ENCODE measurements at places on chromosomes 6 and 20. TPM values are rescaled to one million over a fixed set of nuclear protein-coding genes. Genes with fewer than 3 reads are reported as not detected.

DNA sequence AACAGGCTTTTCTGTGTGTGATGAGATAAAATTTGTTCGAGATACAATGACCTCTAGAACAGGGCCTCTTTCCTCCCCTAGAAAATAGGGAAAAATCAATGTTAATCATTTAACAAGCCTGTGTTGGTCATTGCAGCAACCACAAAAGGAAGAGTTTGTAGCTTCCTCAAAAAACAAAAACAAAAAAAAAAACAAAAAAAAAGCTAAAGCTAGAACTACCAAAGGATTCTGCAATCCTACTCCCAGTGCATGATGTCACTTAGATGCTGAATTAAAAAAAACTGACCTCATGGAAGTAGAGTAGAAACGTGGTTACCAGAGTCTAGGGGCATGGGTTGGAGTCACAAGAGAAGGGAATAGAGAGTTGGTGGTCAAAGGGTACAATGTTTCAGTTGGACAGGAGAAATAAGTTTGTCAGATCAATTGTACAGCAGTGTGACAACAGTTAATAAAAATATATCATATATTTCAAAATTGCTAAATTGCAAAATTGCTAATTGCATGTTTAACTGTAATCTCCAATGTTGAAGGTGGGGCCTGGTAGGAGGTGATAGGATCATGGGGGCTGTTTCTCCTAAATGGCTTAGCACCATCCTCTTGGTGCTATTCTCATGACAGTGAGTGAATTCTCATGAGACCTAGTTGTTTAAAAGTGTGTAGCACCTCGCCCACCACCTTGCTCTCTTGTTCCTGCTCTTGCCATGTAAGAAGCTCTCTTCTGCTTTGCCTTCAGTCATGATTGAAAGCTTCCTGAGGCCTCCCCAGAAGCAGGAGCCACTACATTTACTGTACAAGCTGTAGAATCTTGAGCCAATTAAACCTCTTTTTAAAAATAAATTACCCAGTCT, 163.4 kb upstream of the SIM1 start:
- no peak for DNase-seq

DNA sequence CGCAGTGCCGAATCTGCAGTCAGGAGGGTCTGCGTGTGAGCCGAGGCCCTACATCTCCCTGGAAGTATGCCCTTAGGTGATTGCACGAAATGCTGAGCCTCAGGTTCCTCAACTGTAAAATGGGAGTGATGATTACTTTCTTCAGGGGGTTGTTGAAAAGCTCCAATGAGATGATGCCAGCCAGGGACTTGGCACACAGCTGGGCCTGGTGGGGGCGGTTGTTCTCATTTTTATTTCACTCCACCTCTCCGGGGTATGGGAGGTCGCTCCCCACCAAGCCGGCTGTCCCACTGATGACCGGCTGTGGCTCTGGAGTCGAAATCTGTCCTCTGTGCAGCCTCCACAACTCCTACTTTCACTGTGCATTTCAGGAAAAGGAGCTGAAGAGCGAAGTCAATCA, 8.1 kb downstream of the PCK1 start:
- DNase-seq = no peak

DNA sequence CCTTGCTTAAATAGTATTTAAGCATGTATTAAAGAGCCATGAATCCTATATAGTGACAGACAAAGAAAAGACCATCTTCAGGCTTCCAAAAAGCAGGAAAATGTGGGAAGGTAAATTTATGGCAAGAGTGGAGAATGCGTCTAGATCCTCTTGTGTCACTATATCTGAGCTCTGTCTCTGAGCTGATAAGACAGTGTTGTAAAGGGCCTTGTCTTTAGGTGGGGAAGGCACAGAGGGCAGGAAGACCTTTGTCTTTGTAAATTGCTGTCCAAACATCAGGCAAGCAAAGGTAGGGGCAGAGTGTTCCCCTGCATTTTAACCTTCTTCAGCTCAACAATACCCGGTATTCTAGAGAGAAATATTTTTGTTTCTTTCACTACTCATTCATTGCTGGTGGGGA, 33.9 kb upstream of the MBOAT1 start:
- no peak for DNase-seq

- no peak for DNase-seq
Observed at GRCh38 chr20:40326784-40327183, 362.3 kb downstream of the MAFB start.

DNA sequence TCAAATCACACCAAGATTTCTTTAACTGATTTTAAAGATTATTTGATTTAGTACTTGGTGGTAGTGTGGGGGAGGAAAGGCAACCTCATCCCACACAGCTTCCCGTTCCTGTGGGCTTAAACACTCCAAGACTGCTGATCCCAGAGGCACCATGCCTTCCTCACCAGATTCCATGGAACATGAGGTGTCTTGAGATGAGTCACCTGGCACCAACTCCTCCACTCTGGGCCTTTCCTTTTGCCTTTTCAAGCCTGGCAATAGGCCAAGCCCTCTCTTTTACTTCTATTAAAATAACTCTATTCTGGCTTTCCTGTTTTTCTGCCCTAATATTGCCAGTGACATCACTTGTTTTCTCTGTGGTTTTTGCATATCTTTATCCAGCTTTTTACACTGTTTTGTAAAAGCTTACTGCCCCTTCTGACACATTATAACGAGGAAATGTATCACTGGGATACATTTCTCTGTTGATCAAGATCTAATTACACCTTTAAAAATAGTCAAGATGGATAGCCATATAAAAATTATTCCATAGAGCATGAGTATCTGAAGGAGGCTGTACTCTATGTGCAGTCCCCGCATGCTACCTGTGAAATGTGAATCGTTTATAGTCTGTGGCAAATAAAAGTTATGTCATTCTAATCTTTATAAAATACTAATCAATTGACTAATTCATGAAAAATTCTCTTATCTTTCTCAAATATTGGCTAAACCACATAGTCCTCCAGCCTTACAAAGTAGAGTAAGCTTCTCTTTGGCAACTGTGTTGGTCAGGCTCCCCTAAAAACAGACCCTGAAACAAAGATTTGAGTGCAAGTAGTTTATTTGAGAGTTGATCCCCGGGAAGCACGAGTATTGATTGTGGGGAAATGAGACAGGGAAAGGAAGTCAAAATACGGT, 257.8 kb upstream of the KCNQ5 start:
- DNase-seq = no peak

DNA sequence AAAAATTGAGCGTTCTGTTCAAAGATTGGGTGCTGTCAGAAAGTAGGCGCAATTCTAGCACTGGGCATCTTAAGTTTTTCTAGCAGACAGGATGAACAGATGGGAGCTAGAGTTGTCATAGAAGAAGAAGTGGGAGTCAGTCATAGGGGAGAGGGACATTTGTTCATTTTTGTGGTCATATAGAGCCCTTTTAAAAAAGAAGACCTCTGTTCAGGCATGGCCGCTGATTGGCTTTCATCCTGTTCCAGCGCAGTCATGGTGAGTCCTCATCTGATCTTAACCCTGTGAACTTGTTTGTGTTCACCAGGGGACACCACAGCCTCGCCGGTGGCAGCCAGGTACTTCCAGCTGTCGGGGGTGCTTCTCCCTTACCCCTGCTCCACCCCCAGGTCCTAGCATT, 29.7 kb upstream of the PBOV1 start:
- no peak for DNase-seq

DNA sequence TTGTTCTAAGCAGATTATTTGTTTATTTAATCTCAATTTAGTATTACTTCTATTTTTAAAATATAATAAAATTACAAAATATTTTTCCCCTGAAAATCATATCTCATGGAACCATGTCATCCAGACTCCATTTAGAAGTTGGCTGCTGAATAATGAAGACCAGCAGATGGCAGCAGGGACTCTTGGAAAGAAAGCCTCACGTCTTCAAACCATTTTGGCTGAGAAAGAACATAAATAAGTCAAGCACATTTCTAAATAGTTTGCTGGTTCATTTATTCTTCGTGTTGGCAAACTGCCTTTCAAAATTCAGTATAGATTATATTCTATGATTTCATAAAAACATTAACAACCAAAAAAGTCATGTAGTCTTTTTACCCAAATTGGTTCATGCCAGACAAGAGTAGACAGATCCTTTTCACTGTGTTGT, 71.7 kb downstream of the RCAN2 start:
- no peak for DNase-seq

DNA sequence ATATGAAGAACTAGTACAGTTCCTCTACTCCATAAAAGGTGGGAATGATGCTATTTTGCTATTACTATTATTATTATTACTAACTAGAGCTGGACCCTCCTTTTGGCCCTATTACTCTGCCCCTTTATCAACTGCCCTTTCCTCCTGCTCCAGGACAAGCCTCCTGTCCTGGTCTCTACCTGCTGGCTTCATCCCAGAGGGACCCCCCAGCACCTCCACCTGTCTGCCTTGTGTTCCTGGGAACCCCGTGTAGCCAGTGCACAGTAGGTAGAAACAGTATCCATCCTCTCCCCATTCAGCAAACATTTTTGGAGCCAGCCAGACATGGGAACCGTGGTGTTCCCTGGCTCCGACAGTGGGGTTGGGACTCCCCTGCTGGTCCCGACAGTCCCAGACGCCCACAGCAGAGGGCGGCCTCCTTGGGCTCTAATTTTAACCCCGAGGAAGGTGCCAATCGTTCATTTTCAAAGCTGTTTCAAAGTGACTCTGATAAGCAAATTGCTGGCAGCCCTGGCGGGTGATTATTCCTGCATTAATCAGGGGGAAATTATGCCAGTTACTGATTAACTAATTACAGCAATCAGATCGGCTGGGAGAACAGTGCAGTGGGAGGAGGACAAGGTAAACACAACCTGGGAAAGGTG, 44.2 kb upstream of the MDGA1 start:
- DNase-seq = no peak

DNA sequence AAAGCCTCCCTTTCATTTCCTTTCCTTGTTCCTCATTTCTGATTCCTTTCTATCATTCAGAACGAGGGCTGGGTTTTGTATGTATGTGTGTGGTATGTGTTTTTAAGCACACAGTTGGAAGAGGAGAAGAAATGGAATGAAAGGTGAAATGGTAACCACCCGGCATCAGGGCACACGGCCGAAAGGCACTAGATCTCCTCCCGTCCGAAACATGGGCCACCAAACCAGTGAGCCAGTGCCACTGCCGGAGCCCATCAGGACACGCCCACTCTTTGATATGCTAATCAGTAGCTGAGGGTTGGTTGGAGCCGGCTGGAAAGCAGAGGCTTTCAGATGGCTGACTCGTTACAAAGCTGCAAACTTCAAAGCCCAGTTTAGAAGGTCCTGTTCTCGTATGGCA, 228.6 kb upstream of the JARID2 start:
- DNase-seq = no peak

- no peak for DNase-seq
Observed at GRCh38 chr20:6430381-6430780, 307.6 kb upstream of the FERMT1 start.

DNA sequence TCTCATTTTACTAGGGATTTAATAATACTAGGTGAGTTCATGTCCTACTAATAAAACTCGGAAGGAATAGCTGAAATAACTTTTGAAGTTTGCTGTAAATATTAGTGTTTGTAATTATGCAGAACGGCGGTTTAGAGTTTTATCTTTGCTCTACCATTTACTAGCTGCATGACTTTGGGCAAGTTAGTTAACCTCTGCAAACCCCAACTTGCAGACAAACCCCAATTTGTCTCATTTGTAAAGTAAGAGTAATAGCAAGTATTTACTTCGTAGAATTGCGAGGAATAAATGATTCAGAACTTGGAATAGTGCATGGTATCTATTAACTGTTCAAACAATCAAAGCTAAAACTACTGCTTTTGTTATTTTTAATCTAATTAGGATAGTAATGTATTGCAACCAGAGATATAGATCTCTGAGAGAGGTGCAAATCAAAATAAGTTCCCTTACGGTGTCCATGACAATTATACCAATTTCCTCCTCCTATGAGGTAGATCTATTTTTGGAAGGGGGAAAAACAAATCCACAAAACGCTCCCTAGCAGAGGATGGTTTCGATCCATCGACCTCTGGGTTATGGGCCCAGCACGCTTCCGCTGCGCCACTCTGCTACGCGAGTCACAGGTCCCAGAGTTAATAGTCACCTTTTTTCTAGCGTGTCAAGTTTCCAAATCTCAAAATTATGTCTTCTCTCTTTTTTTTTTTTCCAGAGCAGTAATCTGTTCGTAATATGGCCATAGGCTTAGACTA, 35.1 kb upstream of the BTN3A2 start:
- DNase-seq = no peak

GRCh38 chr20:40769677-40770285, 80.7 kb upstream of the MAFB start:
- no peak for DNase-seq

WASF1 gene
- total RNA-seq = 2.8 TPM

TBX18 gene
- 0.78 TPM for total RNA-seq

MCCD1 gene
- total RNA-seq = not detected

MAFB gene
- total RNA-seq = 4.0 TPM
